IMR-90 (cell line): ENCODE measurements at places on chromosomes 5 and 9.

GRCh38 chr9:104386425-104387069, 117.5 kb upstream of the OR13F1 start:
- DNase-seq = peak; percentile 20

DNA sequence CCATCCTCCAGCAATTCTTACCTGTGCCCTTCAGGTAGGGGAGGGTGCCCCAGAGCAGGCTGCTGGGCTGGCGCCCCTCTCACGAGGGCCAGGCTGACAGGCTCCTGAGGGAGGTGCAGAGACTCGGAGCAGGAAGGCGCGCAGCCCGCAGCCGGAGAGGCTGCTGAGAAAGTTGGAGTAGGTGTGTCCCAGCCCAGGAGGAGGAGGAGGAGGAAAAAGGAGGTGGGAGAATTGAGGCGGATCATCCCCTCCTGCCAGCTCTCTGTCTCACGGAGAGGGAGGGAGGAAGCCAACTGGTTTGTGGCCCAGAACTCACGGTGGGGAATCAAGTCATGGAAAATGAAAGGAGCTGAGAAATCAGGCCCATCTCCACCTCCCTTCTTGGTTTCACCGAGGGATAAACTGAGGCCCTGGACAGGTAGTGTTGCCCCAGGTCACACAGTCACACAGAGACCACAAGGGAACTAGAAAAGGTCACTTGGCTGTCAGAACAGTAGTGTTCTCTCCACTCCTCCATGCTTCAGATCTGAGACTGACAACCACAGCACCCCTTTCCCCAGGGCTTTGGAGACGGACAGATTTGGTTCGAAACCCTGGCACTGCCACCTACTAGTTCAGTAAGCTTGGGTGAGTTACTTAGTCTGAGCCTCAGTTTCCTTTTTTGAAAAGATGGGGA, at the start of gene FAT2:
TSS of gene FAT2 (minus strand) at position 188 of the 676 bp plus-strand sequence. CDS start 22,400 bp downstream, outside the sequence.
- no peak for DNase-seq

DNA sequence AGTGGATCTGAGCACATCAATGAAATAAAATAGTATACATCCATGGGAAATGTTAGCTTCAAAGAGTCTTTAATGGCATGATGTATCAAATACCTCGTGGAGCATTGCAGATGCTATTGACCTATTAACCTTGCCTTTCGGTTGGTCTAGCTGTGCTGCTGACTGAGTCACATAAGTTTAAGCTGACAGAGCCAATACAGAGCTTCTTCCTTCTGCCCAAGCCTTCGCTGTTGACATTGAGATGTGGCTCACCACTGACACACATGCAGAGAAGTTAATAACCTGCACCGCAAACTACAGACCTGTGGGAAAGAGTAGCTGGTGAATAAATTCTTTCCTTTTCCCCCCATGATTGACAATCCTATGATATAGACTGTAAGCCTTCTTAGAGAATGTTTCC, 78.2 kb downstream of the LURAP1L start:
- peak; percentile 26 for DNase-seq

GRCh38 chr5:59439303-59439702, 454.2 kb downstream of the PDE4D start:
- DNase-seq = no peak

- DNase-seq = peak; percentile 92
Measured at GRCh38 chr9:127159325-127159801, 36.9 kb upstream of the ANGPTL2 start.

- DNase-seq = peak; percentile 63
Measured at GRCh38 chr9:32954642-32955041, 46.8 kb downstream of the APTX start.

GRCh38 chr5:98065261-98065909, 708.1 kb upstream of the RGMB start:
- peak; percentile 52 for DNase-seq

GRCh38 chr9:91994422-91994821, 44.4 kb upstream of the ROR2 start:
- no peak for DNase-seq

DNA sequence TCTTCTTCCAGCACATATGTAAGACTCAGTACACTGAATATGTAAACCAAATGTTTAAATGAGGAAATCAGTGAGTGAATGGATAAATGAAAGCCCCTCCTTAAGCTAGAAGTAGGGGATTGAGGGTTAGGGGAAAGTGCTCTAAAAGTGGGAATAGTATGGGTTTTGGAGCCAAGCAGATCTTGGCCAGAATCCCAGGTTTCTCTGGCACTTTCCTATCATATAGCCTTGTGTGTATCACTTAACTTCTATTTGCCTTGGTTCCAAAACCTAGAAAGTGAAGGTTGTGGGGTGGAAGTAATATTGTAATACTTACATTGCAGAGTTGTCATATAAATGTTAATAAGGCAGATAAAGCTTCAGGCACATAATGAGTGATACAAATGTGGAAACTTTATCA, 45.0 kb upstream of the SV2C start:
- no peak for DNase-seq

GRCh38 chr9:80061096-80061495, 489.3 kb downstream of the TLE4 start:
- DNase-seq = peak; percentile 25

- peak; percentile 14 for DNase-seq
Measured at GRCh38 chr9:69674112-69674685, 2.0 kb upstream of the APBA1 start.

GRCh38 chr5:21254161-21254560, 1266.2 kb upstream of the CDH18 start:
- no peak for DNase-seq

DNA sequence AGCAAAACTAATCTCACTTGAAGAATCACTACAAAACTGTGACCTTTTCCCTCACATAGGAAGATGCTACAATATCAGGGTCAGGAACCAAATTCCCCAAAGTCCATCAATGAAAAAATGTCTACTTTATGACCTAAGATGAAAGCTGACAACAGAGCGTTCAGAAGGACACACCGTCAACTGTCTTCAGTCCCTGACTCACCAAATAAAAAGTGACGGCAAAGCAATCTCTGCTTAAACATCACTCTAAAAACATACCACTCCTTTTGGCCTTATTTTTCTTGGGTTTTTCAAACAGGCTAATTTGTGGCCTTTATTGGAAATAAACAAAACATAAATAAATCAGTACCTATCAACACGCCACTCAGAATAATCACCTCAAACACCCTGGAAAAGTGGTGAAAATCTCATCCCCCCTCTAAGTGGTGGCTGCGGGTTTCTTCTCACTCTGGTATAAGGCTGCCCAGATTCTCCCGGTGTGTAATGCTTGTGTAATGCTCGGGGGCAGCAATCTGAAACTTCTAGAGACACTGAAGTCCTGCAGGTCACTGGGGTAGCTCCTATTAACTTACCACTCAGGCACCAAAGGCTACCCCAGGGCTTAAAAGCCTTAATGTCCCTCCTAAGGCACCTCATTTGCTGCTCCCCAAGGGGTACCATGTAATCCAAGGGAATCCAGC, 29.5 kb downstream of the SEMA4D start:
- DNase-seq = no peak

GRCh38 chr5:88671106-88671504, 211.9 kb downstream of the MEF2C start:
- DNase-seq = no peak

DNA sequence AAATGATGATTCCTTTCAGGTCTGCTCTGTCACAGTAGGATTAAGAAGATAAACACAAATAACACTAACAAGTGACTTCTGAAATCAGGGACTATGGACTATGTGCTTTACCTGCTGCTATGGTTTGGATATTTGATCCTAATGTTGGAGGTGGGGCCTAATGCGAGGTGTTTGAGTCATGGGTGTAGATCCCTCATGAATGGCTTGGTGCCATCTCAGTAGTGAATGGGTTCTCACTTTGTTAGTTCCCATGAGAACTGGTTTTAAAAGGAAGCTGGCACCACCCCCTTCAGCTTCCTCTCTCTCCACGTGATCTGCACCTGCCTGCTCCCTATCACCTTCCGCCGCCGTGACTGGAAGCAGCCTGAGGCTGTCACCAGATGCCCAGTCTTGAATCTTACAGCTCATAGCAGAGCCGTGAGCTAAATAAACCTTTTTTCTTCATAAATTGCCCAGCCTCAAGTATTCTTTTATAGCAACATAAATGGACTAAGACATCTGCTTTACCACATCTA, 3.3 kb downstream of the PPIC start:
- no peak for DNase-seq

- no peak for DNase-seq
Measured at GRCh38 chr5:14281746-14282181, 138.6 kb downstream of the TRIO start.

DNA sequence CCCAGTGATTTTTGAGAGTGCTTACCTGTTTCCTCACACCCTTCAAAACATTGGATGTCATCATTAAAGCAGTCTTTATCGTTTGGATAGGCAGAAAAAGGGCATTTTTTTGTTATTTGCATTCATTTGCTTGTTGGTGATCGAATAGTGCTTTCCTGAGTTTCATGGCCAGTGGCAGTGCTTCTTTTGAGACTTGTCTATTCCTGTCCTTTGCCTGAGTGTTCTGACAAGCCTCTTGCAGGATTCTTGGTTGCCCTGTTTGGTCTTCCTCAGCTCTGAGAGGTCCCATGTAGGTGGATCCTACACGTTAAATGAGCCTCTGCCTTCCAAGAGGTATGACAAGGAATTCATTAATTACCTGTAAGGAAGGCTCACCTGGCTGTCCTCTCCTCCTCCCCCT, 52.8 kb downstream of the DAB2IP start:
- no peak for DNase-seq

- DNase-seq = no peak
Measured at GRCh38 chr5:147863454-147864158, 14.9 kb upstream of the SCGB3A2 start.

DNA sequence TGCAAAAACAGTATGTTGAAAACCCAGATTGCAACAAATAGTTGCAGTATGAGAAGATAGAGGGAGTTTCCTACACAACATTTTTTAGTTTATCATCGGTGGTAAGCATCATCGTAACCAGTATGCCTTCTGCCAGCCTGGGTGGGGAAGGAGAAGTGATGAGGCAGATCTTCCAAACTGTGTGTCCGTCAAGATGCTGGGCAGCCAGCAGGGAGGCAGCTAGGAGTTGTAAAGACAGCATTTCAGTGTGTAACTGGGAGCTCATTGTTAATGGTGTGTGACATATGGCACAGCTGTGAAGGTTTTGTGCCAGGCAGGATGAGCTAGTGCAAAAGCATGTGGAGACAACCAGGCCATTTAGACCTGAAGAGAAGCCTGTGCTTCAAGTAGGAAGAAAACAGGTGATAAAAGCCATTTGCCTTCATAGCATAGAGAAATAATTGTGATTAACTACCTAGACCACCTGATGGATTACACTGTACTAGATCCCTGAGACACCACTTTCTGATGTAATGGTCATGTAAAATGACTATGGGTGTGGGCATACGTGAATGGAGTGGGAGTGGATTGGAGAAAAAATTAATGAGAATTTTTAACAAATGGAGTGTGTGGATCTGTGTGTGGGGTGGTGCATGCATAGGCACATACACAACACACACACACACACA, 347.0 kb upstream of the ADAMTSL1 start:
- no peak for DNase-seq
